Stimulated activated naive CD4-positive, alpha-beta T cell treated with Interleukin-2 at 50 U/mL for 16 hours (primary cell): ENCODE measurements at places on chromosomes 16 and 17.

DNA sequence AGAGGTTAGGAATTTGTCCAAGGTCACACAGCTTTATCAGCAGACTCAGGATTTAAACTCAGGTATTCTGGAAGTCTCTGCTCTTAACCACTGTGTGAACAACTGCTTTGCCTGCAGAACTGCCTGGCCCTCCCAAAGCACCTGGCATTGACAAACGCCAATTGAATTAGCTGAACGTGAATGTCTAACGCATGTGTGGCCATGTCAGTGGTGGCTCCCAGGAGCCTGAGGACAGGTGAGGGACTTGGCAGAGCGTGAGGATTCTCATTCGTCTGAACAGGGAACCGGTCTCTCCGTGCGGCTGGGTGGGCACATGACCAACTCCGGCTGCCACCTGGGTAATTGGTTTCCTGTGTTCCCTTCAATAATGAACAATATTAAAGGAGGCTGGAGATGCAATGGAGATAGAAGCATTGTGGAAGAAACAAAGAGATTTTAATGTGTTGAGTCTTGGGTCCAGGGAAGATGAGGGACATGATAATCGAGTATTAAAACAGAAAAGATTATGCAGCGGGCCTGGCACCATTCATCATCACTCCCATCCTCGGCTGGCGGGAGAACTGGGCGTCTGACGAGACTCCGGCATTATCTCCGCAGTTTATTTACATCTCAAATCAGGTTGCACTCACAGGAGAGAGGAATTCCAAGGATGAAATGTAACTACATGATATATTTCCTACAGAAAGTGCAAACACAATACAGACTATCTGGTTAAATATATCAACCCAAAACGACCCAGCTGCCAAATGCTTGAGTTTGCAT lies 113.5 kb downstream of the NPIPB5 start:
- DNase-seq, result no peak

GRCh38 chr17:204427-205147 lies 23.1 kb upstream of the DOC2B start:
- no peak for DNase-seq

DNA sequence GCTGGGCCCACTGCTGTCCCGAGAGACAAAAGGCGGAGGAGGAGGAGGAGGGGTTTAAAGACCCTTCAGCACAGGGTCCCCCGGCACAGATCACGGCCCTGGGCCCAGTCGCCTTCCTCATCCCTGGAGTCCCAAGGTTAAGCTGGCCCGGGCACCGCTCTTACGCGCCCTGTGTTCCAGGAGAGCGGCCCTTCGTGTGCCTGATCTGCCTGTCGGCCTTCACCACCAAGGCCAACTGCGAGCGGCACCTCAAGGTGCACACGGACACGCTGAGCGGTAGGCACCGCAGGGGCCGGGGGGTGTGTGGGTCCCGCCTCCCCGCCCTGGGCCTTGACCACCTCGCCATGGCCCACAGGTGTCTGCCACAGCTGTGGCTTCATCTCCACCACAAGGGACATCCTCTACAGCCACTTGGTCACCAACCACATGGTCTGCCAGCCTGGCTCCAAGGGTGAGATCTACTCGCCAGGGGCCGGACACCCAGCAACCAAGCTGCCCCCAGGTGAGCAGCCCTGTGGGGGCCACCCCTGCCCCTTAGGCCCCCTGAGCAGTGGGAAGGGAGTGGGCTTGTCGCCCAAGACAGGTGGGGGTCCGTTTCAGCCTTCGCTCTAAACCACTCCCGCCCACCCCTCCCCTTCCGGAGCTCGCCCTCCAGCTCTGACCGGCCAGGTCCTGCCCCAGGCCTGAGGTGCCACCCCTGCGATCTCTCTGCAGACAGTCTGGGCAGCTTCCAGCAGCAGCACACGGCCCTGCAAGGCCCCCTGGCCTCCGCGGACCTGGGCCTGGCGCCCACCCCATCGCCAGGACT lies 37.6 kb upstream of the ZC3H18 start:
- no peak for DNase-seq

DNA sequence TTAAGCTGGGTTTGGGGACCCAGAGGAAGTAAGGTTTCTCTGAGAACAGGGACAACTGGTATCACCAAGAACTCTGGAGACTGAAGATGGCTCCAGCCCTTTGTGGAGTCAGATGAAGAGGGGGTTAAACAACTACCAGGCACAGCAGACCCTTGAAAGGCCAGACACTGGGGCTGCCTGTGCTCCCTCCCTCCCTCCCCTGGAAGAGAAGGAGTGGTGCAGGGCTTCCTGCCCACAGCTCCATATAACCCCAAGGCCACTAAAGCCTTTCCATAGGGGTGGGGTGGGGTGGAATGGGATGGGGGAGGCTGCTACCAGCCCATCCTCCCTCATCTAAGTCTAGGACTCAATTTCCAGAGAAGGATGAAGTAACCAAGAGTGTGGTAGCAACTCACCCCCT lies 66.7 kb downstream of the CCDC182 start:
- no peak for DNase-seq

GRCh38 chr16:3607161-3607560 lies 4.2 kb downstream of the SLX4 start:
- DNase-seq, result no peak

GRCh38 chr17:27333410-27333980 lies 39.6 kb downstream of the WSB1 start:
- DNase-seq, result no peak

- no peak for DNase-seq
These were observed 22.8 kb downstream of the KATNIP start for GRCh38 chr16:27572711-27573110.

DNA sequence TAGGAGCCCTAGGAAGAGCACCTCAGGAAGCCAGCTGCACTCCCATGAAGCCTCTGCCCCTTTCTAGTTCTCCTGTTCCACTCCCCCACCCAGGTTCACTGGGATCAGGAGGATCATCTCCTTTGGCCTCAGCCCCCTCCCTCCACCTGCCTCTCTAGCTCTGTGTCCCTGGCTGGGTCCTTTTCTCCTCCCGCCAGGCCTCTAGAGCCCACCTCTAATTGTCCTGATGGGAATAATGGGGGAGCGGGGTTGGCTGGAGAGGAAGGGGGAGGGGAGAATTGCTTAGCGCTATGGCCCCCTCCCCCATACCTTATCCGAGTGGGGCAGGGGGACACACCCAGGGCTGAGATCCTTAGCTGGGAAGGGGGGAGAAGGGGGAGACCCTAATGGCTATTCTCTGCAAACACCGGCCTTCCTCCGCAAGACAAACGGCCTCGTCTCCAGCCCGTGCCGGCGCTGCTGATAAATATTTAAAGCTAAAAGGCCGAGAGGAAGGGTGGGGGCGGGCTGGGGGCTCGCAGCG lies 997 bp downstream of the HOXB7 start:
- DNase-seq, result no peak

DNA sequence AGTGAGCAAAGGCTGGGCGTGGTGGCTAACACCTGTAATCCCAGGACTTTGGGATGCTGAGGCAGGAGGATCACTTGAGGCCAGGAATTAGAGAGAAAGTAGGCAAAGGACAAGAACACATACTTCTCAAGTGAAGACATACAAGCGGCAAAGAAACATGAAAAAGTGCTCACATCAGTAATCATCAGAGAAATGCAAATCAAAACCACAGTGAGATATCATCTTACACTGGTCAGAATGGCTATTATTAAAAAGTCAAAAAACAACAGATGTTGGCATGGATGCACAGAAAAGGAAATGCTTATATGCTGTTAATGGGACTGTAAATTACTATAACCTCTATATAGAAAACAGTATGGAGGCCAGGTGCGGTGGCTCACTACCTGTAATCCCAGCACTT lies 12.2 kb upstream of the SLX4 start:
- DNase-seq, result no peak

GRCh38 chr17:35788477-35789368 lies 6.7 kb downstream of the MMP28 start:
- DNase-seq, result no peak

DNA sequence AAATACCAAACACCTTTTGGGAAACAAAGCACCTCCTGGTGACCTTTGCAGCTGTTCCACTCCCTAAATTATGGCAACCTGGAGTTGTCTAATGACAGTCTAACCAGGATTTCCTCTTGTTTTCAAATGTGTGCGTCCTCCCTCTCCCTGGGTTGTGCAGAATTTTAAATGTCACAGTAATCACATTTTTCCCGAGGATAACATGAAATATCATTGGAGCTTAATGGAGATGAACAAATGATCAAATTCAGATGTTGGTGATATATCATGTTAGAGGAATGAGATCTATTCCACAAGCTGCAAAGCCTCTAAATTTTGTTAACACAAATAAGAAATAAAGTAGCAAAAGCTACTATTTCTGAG lies 86.9 kb upstream of the HLF start:
- DNase-seq, result no peak

GRCh38 chr16:50381679-50382440 lies 13.1 kb upstream of the BRD7 start:
- DNase-seq, result no peak

DNA sequence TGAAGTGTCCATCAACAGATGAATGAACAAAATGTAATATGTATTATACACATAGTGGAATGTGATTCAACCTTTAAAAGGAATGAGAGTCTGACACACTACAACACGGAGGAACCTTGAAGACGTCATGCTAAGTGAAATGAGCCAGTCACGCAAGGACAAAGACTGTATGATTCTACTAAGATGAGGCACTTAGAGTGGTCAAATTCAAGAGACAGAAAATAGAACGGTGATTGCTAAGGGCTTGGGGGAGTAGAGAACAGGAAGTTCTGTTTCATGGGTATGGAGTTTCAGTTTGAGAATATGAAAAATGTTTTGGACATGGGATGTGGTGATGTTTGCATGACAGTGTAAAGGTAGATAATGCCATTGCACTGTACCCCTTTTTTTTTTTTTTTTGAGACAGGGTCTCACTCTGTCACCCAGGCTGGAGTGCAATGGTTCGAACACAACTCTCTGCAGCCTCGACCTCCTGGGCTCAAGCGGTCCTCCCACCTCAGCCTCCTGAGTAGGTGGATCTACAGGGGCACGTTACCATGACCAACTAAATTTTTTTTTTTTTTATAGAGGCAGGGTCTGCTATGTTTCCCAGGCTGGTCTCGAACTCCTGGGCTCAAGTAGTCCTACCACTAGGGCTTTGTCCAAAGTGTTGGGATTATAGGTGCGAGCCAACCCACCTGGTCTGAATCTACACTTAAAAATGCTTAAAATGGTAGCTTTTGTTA lies 2.9 kb upstream of the CCDC102A start:
- DNase-seq, result peak; percentile 15

- DNase-seq, result no peak
These were observed 145.2 kb downstream of the CLEC16A start for GRCh38 chr16:11089504-11090124.

GRCh38 chr16:12575288-12575687 lies 228.4 kb downstream of the CPPED1 start:
- no peak for DNase-seq

DNA sequence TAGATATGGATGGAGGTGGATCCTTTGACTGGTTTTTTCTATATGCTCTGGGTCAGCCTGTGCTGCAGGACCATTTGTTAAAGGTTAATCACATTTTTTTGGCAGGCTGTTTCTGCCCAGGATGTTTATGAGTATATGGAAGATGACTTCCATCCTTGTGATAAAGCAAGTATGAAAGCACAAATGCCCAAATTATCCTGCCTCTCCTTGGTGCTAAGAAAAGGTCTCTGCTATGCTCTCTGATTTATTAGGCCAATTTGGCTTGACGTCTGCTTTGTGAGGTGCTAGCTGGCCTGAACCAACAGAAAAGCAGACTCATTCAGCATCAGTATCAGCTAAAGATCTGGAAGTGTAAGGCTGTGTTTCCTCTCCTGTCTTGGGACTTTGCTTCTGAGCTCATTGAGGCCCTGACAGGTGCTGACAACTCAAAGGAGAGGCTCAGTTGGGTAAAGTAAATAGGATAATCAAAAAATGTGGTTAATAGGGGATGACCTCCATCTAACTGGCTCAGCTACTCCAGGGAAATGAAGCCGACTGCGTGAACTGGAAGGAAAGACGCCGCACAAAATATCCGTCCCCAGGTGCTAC lies 15.2 kb downstream of the ANKRD40 start:
- no peak for DNase-seq

GRCh38 chr17:2396192-2396567 lies 4.7 kb downstream of the MNT start:
- DNase-seq, result no peak

DNA sequence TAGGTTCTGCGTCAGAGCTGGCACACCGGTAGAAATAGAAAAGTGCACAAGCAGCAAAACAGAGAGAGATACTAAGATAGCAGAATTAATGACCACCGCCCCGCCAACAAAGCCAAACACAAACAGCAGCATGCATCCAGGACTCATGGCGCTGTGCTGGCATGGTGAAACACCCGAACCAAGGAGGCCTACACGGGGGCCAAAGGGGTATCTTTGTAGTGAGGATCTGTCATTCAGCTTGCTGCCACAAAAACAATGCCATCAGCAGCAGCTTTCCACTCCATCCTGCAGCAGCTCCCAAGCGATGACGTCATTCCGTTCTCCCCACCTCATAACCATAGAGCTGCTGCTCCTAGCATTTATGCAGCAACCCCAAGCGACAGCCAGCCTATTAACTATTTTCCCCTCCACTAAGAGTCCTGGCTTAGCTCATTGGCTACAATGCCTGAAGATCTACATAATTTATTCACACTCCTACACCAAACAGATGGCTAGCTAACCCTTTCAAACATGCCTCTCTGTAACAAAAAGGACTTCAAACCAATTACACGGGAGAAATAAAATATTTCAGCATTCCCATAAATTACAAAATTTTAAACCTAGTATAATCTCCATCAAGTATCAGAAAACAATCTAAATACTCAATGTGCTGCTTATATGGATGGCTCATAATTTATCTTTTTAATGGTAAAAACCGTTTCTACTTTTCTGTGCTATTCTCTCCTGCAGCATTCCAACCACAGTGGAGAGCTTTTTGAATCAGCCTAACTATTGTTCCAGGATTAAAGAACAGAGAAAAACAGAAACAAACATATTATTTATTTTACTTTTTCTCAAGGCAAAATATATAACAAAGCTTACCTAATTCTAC lies 73.9 kb downstream of the SPAG9 start:
- no peak for DNase-seq

GRCh38 chr17:4950075-4950745 lies 709 bp upstream of the ENO3 start:
- DNase-seq, result no peak

GRCh38 chr17:11628831-11629230 lies 30.6 kb downstream of the DNAH9 start:
- DNase-seq, result no peak

GRCh38 chr16:4334724-4335495 lies 16.2 kb downstream of the PAM16 start:
- no peak for DNase-seq

DNA sequence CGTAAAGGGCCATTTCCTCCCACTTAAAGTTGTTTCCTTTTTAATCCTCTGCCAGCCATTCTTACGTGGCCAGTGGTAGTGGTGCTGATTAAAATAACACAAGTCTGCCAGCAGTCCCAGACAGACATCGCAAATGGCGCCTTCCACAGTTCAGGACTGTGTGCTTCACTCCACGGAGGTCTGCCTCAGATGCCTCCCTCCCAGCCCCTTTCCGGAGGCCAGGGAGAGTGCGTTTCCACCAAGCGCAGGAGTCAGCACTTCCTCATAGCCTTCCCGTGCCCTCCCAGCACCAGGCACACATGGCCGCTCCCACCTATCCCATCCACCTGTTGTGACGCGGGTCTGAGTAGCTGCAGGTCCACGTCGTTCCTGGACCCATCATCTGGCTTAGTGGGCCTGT lies 205.6 kb downstream of the RPTOR start:
- DNase-seq, result no peak
